ENCODE measurements at places on chromosomes 16 and 17.

- no peak for DNase-seq
- H3K27me3 ChIP-seq = peaks cover 16% of the 10 kb centered on the region
- no peak overlapping the region for H3K27ac ChIP-seq
These were observed 53.5 kb upstream of the DNAJA2 start for GRCh38 chr16:47026947-47027346.

DNA sequence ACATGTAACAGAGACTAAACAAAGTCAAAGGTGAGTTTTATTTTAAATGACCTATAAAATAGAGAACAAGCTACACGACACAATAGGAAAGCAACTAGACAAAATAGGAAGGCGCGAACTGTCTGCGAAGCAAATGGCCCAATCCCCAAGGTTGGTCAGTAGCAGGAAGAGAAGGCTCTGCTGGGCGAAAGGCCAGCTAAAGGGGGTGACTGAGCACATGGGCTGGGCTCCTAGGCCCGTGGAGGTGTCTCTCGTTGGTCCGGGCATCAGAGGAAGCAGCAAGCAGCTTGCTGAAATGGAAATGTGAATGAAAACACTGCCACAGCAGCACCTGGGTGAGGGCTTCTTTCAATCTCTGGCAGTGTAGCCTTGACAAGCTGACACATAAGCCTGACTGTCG lies 129.4 kb downstream of the ZNF778 start:
- H3K36me3 ChIP-seq = peaks cover 15% of the 10 kb centered on the region
- H3K27me3 ChIP-seq = peaks cover 2% of the 10 kb centered on the region
- peak overlapping the region; percentile 70 for H3K27ac ChIP-seq
- no peak overlapping the region for H3K4me3 ChIP-seq

GRCh38 chr16:56911771-56912571 lies 20.0 kb upstream of the HERPUD1 start:
- H3K27ac ChIP-seq = peak overlapping the region; percentile 5
- peaks cover 68% of the 10 kb centered on the region for H3K4me1 ChIP-seq
- H3K36me3 ChIP-seq = no peaks in the 10 kb centered on the region
- no peak for DNase-seq
- peak overlapping the region; percentile 37 for H3K4me3 ChIP-seq

DNA sequence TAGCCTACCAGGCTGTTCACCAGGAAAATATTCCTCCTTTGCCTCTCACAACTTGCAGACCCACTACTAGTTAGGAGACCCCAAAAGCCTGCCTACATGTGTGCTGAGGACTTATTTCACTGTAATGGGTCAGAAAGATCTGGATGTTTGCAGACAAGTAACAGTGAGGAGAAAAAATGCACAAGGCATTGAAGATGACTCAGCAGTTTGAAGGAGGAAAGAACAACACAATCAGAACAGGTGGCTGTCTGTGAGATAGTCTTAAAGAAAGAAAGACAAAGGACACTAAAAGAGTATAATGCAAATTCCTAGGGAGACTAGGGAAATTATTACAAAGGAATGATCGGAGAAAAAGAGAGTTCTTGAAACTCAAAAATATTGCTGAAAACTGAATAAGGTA lies 69.0 kb downstream of the ANKFN1 start:
- H3K36me3 ChIP-seq = no peaks in the 10 kb centered on the region
- no peak overlapping the region for H3K27ac ChIP-seq

DNA sequence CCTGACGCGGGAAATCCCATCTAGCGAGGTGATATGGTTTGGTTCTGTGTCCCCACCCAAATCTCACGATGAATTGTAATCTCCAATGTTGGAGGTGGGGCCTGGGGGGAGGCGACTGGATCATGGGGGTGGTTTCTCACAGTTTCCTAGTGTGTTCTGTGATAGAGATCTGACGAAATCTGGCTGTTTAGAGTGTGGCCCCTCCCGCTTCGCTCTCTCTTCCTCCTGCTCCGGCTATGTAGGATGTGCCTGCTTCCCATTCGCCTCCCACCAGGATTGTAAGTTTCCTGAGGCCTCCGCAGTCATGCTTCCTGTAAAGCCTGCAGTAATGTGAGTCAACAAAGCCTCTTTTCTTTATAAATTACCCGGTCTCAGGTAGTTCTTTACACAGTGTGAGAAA lies 31.6 kb downstream of the IFT140 start:
- no peak overlapping the region for H3K4me3 ChIP-seq
- peaks cover 5% of the 10 kb centered on the region for H3K4me1 ChIP-seq
- DNase-seq = no peak
- H3K27ac ChIP-seq = no peak overlapping the region
- H3K27me3 ChIP-seq = no peaks in the 10 kb centered on the region
- H3K36me3 ChIP-seq = peaks cover 80% of the 10 kb centered on the region

DNA sequence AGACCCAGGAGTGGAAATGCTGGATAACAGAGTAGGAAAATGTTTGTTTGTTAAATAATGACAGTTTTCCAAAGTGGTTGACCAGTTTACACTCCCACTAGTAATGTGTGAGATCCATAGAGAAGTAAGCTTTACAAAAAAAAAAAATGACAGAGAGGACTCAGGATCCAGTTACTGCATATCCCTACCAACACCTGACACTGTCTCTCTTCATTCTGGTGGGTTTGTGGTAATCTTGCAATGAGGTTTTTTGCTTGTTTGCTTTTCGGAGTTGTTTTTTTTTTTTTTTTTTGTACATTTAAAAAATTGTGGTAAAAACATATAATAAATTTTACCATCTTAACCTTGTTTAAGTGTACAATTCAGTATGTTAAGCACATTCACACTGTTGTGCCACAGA lies 23.6 kb upstream of the HOXB9 start:
- peaks cover 24% of the 10 kb centered on the region for H3K27me3 ChIP-seq
- peaks cover 35% of the 10 kb centered on the region for H3K4me1 ChIP-seq
- H3K27ac ChIP-seq = no peak overlapping the region

DNA sequence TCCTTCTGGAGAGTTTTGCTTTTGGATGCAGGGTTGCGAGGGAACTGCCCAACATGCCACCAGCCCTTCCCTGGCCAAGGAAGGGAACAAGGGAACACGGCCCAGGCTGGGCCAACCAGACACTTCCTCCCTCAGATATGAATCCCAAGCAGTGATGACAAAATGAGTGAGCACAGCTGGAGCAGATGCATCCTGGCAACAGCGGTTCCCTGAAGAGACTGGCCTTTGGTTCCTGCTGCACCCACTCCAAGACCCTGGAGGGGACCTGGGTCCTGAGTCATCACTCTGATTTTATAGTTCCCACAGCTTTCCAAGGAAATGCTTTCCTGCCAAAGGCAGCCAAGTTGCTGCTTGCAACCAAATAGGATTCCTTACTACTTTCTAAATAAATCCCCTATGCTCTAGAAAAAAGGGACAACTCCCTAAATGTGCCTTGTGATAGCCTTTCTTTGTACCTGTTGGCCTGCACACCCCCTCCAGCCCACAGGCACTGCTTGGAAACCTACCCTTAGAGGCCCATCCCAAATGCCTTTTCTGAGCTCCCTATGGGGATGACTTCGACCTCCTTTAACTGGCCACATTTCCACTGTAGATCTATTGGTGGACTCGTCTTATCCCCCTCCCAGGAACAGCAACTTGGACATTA lies 5.3 kb downstream of the ST3GAL2 start:
- peaks cover 89% of the 10 kb centered on the region for H3K4me1 ChIP-seq
- no peak for DNase-seq
- H3K36me3 ChIP-seq = peaks cover 13% of the 10 kb centered on the region
- H3K27ac ChIP-seq = peak overlapping the region; percentile 78
- no peaks in the 10 kb centered on the region for H3K27me3 ChIP-seq

- H3K36me3 ChIP-seq = peaks cover 62% of the 10 kb centered on the region
- H3K4me1 ChIP-seq = peaks cover 28% of the 10 kb centered on the region
- H3K27me3 ChIP-seq = peaks cover 19% of the 10 kb centered on the region
- H3K27ac ChIP-seq = peak overlapping the region; percentile 63
- no peak for DNase-seq
These were observed 862 bp downstream of the ZNF232 start for GRCh38 chr17:5110816-5111215.

DNA sequence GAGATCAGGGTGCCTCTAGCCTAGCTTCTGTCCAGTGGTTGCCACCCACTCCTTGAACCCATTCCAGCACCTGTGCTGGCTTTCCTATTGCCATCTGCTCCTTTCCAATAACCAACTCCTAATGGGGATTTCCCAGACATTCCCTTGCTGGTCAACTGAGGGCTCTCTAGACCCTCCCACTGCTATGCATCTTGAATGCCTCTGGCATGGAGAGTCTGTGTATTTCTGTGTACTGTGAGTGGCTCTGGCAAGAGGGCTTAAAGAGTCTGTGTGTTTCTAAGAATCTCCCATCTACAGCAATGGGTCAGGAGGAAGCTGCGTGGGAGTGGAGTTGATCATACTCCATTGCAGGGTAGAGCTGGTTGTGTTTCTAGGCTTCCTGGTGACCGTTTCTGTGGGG lies 11.0 kb upstream of the EPN3 start:
- peaks cover 64% of the 10 kb centered on the region for H3K4me1 ChIP-seq
- DNase-seq = no peak
- H3K27me3 ChIP-seq = peaks cover 2% of the 10 kb centered on the region

DNA sequence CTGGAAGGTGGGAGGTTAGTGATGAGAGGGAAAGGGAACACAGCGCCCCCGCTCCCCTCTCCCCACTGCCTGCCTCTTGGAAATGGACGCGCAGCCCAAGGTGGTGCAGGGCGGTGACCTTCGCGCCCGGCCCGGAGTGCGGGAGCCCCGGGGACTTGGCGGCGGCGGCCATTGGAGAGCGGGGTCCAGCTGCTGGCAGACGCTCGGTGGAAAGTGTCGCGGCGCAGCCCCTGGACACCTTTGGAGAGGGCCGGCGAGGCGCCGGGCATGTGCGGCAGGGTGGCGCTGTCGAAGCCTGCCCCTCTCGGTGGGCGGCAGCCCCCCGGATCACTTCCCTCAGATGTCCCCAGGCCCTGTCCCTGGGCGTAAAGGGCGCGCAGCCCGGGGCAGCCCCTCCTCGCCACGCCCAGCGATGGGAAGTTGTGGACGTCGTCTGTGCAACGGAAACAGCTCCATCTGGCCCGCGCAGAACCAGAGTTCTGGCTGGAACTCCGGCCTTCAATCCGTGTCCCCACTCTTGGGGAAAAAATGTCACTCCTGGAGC lies 16.7 kb downstream of the SALL1 start:
- H3K4me1 ChIP-seq = peaks cover 85% of the 10 kb centered on the region
- DNase-seq = peak; percentile 72
- peaks cover 37% of the 10 kb centered on the region for H3K36me3 ChIP-seq
- H3K27me3 ChIP-seq = no peaks in the 10 kb centered on the region
- H3K4me3 ChIP-seq = peak overlapping the region; percentile 75
- no peak overlapping the region for H3K27ac ChIP-seq

DNA sequence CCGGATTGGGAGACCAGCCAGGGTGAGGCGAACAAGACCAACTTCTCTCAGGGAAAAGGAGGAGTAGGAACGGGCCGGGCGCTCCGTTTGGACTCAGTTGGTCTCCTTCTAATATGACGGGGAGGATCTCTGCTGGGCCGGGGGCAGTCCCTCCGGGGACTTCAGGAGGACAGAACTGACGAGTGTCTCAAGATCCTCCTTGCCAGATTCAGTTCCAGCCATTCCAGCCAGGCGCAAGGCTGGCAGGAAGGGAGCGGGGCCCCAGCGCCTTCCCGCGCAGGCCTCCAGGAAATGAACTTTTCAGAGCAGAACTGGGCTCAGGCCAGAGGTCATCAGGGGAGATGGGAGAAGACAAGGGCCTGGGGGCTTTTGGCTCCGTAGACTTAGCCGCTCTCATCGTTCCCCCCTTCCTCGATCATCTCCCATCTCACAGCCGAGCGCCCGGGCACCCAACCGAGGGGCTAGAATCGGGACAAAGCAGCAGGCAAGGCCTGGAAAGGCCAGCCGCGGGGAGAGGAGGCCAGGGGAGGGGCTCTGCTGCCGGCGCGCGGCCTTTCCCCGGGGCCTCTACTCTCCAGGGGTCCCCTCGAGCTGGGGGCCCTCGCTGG lies 1.6 kb downstream of the ZNF423 start:
- H3K4me3 ChIP-seq = peak overlapping the region; percentile 87
- H3K4me1 ChIP-seq = peaks cover 56% of the 10 kb centered on the region
- H3K36me3 ChIP-seq = no peaks in the 10 kb centered on the region
- DNase-seq = peak; percentile 51

DNA sequence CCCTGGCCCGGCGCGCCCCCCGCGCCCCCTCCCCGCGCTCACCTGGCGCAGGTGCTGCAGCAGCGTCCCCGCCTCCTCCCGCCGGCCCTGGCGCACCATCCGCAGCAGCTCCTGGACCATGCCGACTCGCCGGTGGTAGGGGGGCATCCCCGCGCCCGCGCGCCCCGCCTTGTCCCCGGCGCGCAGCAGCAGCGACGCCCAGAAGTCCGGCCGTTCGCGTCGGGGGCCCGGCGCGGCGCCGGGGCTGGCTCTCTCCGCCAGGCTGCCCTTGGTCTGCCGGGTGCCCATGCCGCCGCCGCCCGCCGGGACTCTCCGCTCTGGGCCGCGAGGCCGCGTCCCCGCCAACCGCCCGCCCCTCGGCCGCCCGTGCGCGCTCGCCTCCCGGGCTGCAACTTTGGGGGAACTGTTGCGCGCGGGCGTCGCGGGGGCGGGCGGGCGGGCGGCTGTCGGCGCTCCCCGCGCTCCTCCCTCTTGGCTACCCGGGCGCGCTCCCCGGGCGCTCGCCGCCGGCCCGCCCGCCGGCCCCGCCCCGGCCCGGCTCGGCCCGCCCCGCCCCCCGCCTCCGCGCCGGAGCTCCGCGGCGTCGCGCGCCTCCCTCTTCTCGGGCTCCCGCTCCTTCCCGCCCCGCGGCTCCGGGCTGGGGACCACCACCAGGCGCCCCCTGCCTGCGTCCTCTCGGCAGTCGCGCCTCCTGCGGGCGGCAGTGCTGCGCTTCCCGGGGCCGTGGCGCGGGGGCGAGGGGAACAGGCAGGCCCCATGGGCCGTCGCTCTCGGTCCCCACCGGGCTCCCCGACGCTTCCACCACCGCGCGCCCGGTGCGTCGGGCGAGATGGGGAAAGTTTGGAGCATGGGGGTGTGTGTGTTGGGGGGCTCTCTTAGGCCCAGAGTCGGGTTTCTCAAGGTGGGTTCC lies at the start of gene LRRC75A:
LRRC75A (minus strand) TSS at position 491 of the 910 bp plus-strand sequence; CDS start at position 288, 203 bp downstream.
- H3K4me1 ChIP-seq = peaks cover 54% of the 10 kb centered on the region
- H3K27ac ChIP-seq = no peak within 1 kb of the TSS
- H3K36me3 ChIP-seq = no peaks in the 10 kb centered on the region
- DNase-seq = peak; percentile 87

DNA sequence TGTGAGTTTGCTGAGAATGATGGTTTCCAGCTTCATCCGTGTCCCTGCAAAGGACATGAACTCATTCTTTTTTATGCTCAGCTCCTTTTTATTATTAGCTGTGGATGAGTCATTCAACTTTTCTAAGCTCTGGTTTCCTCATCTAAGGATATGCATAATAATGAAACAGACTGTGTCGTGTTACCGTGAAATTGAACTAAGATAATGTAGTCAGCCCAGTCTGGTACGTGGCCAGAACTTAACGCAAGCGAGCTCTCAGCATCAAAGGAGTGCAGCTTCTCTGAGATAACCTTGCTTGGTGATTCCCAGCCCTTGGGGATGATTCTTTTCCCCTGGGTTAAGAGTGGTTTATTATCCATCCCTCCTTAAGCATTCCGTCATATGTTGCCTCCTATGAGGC lies 454.3 kb upstream of the EEF2KMT start:
- peaks cover 8% of the 10 kb centered on the region for H3K27me3 ChIP-seq
- H3K36me3 ChIP-seq = no peaks in the 10 kb centered on the region
- H3K27ac ChIP-seq = peak overlapping the region; percentile 48
- peaks cover 10% of the 10 kb centered on the region for H3K4me1 ChIP-seq
- no peak for DNase-seq
- H3K4me3 ChIP-seq = no peak overlapping the region

- peak overlapping the region; percentile 45 for H3K4me3 ChIP-seq
- no peaks in the 10 kb centered on the region for H3K36me3 ChIP-seq
- H3K27ac ChIP-seq = no peak overlapping the region
- no peak for DNase-seq
- peaks cover 14% of the 10 kb centered on the region for H3K27me3 ChIP-seq
These were observed 19.1 kb upstream of the SP6 start for GRCh38 chr17:47870056-47870455.

GRCh38 chr17:28174352-28175046 lies 132.0 kb downstream of the NLK start:
- peaks cover 28% of the 10 kb centered on the region for H3K4me1 ChIP-seq
- H3K4me3 ChIP-seq = no peak overlapping the region
- peak overlapping the region; percentile 34 for H3K27ac ChIP-seq
